ENCODE measurements at places on chromosomes 16 and 17. TPM values are rescaled to one million over a fixed set of nuclear protein-coding genes. Genes with fewer than 3 reads are reported as not detected.

DNA sequence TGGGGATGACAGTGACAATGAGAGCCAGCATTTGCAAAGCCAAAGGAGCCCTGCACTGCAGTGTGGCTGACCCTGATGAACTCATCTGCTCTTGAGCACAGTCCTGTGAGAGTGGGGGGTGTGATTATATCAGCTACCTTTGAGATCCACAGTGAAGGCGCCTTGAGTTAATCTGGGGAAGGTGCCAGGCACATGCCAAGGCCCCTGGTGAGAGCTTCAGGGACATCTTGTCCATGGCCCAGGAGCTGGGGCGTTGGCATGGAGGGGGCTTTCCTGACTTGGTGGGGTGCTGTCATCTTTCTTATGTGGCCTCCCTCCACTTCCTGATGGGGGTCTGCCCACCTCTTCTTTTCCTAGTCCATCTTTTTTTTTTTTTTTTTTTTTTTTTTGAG, 86.5 kb downstream of the SNX29 start:
- DNase-seq: no peak

- DNase-seq: no peak
These were observed 74.1 kb downstream of the ABCC12 start for GRCh38 chr16:48081656-48082055.

SEZ6L2 gene
- total RNA-seq: 0.70 TPM

DNA sequence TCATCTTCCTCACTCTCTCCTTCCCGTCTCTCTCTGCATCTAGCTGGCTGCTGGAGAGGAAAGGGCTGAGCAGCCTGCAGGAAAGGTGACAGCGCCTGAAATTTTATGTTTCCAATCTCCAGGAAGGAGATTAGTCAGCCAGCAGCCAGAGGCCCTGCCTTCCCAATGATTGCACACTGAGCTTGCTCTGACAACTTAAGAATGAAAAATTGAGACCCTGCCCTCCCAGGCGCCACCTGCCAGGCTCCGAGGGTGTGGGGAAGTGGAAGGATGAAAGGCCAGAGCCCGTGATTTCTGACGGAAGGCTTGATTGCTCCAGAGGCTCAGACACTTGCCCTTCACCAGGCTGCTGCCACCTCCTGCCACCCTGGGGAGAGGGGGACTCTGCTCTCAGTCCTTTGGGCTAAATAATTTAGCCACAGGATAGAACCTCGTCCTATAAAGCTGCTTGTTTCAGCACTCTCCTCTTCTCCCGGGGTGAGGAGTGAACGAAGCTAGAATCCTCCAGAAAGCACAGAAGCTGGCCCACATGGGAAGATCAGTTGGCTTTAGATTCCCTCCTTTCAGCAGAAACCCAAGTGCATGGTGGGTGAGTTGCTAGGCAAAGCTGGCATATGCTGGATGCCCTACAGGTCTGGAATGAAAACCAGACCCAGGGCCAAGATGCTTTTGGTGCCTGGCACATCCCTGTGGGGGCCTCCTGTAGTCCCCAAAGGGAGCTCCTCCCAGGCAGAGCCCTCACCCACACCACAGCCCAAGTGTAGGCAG, 33.5 kb downstream of the GRIN2C start:
- DNase-seq: no peak

GRCh38 chr16:47204736-47205504, 61.2 kb upstream of the NETO2 start:
- DNase-seq: no peak

GRCh38 chr17:53942436-53942835, 119.7 kb downstream of the KIF2B start:
- DNase-seq: no peak

CLEC18C gene
- not detected for total RNA-seq

GRCh38 chr16:76583945-76584344, 306.7 kb downstream of the CNTNAP4 start:
- DNase-seq: no peak

DNA sequence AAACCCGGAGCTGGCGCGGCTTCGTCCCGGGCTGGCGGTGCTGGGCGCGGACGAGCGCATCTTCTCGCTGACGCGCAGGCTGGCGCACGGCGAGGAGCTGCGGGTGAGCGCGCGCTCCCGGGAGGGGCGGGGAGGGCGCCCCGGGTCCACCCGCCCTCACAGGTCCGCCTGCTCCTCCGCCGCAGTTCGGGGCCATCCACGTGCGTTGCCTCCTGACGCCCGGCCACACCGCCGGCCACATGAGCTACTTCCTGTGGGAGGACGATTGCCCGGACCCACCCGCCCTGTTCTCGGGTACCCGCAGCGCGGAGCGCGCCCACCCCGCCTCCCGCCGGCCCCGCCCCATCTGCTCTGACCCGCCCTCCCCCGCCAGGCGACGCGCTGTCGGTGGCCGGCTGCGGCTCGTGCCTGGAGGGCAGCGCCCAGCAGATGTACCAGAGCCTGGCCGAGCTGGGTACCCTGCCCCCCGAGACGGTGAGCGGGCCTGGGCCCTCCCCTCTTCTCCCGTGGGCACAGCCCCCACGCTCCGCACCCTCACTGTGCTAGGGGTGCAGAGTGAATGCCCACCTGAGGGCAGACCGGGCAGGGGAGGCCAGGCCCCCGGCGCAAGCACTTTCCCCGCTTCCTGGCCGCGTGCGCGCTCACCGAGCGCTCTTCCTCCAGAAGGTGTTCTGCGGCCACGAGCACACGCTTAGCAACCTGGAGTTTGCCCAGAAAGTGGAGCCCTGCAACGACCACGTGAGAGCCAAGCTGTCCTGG, 1.4 kb downstream of the HAGHL start:
- peak; percentile 78 for DNase-seq

- peak; percentile 61 for DNase-seq
These were observed 2.5 kb downstream of the TTLL6 start for GRCh38 chr17:48814504-48814903.

DNA sequence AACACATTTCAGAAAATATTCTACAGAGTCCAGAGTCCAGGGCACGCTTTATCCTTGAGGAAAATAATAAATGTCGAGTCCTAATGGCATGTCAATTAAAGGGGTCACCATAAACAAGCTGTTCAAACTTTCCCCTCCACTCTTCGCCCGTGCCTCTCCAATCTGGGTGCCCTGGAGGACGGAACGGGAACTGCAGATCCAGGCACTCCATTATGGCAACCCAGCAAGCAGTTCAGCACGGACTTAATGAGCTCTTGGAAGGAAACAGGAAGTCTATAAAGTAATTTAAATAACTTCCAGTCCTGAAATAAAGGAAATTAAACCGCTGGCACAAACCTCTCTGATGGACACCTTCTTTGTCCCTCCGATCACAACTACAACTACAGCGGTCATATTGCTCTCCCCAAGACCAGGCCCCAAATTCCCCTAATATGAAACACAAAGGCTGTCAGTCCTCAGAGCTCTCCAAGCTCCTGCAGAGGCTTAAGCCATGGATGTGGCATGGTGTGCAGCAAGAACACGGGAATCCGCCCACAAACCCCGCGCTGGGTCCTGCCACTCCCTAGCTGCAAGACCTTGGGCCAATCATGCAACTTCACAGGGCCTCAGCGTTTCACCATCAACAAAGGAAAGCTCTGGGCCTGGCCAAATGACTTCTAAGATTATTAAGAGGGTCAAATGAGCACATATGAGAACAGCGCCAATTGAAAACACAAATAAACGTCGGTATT, 52.6 kb downstream of the ZFHX3 start:
- peak; percentile 24 for DNase-seq

CDH5 gene
- 42.9 TPM for total RNA-seq

- DNase-seq: no peak
These were observed 218 bp downstream of the TNRC6C start for GRCh38 chr17:77958716-77959125.

GRCh38 chr17:76382803-76383545, 1.4 kb upstream of the SPHK1 start:
- peak; percentile 80 for DNase-seq

DNA sequence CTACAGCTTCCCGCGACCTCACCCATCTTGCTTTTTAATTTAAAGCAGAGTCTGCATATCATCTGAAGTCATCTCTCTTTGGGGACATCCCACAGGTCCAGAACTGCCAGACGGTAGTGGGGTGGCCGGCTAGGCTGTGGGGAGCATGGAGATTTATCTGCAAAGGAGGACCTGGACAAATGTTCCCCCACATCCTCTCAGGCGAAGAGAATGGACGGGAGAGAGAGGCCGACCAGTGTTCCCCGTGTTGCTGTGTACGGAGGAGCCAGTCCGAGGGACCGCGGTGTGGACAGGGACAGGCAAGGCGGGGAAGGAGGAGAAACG, 665 bp upstream of the MT1M start:
- no peak for DNase-seq

TSC2 gene
- 67.8 TPM for total RNA-seq
